ENCODE measurements at places on chromosomes 6 and 20.

- no peak for DNase-seq
These were observed 121.8 kb upstream of the FOXO3 start for GRCh38 chr6:108438918-108439317.

DNA sequence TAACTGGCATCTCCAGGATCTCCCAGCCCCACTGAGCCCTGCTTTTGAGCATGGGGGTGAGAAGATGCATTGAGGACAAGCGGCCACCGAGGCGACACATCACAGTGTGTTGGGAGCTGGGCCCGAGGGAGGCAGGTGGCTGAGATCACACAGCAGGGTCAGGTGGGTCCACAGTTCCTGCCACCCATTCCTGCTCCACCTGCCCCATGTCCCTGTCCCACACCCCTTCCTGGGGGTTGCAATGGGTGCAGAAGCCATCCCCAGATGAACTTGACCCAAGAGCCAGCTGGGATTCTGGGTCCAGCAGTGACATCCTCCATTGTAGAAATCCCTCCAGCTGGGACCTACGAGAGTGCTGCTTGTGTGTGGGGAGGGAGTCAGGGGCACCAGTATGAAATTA lies 1.0 kb downstream of the TGM2 start:
- no peak for DNase-seq

GRCh38 chr6:159061146-159061545 lies 16.4 kb upstream of the TAGAP start:
- no peak for DNase-seq

GRCh38 chr6:154602708-154603107 lies 92.2 kb upstream of the CNKSR3 start:
- no peak for DNase-seq

DNA sequence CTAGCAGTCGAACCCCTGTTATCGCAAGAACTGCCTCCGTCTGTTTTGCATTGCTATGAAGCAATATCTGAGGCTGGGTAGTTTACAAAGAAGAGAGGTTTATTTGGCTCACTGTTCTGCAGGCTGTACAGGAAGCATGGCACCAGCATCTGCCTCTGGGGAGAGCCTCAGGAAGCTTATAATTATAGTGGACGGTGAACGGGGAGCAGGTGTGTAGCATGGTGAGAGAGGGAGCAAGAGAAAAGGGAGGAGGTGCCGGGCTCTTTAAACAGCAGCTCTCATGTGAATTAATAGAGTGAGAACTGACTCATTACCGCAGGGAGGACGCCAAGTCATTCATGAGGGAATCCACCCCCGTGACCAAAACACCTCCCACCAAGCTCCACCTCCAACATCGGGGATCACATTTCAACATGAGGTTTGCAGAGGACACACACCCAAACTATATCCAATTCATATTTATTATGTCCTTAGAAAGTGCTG lies 172.6 kb upstream of the KCNG1 start:
- no peak for DNase-seq

DNA sequence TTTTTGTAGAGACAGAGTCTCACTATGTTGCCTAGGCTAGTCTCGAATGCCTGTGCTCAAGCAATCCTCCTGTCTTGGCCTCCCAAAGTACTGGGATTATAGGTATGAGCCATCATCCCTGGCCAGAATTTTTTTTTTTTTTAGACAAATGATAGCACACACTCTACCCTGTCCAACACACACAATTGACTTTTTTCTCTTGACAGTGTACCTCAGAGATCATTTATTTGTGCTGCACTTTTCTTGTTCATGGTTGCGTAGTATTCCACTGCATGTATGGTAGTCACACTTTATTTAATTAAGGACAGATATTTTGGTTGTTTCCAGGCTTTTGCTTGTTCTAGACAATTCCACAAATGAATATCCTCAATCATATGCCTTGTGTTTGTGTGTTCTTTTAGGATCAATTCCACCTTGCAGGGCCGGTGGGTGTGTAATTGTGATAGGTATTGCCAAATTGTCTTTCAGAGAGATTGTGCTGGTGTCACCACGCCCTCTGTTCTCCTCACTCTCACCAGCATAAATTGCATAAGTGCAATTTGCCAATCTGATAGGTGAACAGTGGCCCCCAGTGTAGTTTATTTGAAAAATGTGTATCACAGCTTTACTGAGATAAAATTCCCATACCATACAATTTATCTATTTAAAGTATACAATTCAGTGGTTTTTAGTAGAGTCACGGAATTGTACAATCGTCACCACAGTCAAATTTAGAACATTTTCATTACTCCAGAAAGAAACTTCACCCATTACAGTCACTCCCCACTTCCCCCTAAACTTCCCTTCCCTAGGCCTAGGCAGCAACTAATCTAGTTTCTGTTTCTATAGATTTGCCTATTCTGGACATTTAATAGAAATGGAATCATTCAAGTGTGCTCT lies 20.1 kb downstream of the SRC start:
- DNase-seq: no peak

DNA sequence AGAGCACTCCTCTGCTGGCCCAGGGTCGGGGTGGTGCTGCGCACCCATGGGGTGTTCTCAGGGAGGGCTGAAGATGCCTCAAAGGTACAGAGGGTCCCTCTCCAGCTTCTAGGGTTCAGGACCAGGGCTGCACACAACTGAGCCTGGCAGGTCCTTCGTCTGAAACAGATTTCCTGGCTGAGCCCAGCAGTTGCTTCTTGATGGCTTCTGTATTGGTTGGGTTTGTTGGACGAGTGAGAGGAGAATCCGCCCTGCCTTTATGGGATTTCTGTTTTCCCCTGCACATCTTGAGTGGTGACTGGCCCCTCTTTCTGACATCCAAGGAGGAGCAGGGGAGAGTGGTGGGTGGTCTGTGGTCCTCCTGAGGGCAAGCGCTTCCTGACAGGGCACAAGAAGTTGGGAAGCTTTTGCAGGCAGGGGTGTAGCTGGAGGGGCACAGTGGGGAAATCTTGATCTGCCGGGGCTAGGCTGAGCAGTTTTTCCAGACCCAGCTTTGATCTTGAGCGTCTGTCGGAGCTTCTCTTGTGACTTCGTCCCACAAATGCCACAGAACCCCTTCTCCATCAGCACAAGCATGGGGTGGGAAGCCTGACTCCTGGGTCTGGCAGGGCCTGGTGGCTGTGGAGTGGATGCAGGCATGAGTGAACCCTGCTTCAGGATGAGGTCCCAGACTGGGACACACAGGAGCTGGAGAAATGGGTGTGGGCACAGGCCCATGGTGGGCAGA lies 116.5 kb downstream of the SYNDIG1 start:
- no peak for DNase-seq

- DNase-seq: no peak
These were observed 13.1 kb upstream of the PBOV1 start for GRCh38 chr6:138231381-138231886.

DNA sequence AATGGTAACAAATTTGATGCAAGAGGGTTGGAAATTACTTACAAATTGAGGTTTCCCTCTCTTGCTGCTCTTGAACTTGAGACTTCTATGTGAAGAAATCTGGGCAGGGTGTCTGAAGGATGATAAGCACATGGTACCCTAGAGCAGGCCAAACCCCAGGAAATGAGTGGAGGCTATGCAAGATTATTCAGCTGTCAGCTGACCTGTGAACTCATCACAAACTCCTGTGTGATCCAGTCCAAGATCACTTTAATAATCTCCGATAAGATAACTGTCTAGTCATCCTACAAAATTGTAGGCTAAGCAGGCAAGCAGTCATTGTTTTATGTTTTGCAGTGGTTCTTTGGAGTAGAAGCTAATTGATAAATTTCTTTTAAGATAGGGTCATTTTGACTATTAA lies 213.1 kb downstream of the BTBD3 start:
- no peak for DNase-seq

DNA sequence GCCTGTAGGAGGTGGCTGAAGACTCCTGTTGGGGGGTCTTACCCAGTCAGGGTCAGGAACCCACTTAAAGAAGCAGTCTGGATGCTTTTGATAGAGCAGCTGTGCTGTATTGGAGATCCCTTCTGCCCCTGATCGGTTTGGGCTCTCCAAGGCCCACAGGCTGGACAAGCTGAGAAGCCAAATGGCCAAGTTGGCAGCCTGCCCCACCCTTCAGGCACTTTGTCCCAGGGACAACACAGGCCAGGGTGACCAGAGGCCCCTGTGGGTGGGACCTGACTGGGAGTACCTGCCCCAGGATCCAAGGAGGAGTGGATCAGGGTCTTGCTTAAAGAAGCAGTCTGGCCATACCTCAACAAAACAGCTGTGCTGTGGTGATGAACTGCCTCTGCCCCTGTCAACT lies 48.4 kb downstream of the ZC2HC1B start:
- no peak for DNase-seq

DNA sequence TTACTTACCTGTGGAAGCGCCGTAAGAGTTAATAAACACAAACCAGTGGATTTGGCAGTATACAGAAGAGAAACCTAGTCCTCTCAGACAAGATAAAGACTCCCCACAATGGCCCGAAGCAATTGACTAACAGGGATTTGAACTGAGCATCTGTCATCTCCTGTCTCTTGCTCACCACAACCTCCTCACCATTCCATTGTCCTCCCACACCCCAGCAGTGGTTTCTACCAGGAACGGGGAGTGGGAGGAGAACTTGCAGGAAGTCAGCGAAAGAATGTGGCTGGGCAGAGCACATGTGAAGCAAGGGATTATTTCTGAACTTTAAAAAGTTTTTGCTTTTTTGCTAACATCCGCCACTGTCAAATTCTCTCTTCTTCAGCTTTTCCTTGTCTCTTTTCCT lies 24.6 kb upstream of the TAAR1 start:
- DNase-seq: no peak

- DNase-seq: no peak
These were observed 140.9 kb downstream of the RNF144B start for GRCh38 chr6:18527836-18528743.

GRCh38 chr6:160510976-160511617 lies 153.0 kb downstream of the LPA start:
- DNase-seq: no peak

Measured in heart right ventricle (tissue), 16 donors.